IMR-90 (cell line): ENCODE measurements at places on chromosomes 12 and 14. TPM values are rescaled to one million over a fixed set of nuclear protein-coding genes. Genes with fewer than 3 reads are reported as not detected.
A peak's percentile ranks its signal among the peaks of the same experiment; 100 is the strongest.

Gene FAM90A1
- total RNA-seq, result under 0.01 TPM in 1 of 2 replicates, not detected in the other

Gene CACNA1C
- 1.6 and 1.9 TPM in 2 replicates for total RNA-seq

Gene IRAK4
- total RNA-seq, result 27.6 and 30.8 TPM in 2 replicates

Gene NFATC4
- total RNA-seq, result 13.6 and 15.6 TPM in 2 replicates

Gene LBHD2
- total RNA-seq, result not detected in 2 replicates

Gene SERPINA4
- not detected in 2 replicates for total RNA-seq

Gene RFC5
- 20.1 and 20.6 TPM in 2 replicates for total RNA-seq

Gene GOLGA5
- total RNA-seq, result 59.5 and 70.8 TPM in 2 replicates

Gene SERPINA1
- 0.54 and 0.56 TPM in 2 replicates for total RNA-seq

Gene TNS2
- total RNA-seq, result 10.4 and 10.6 TPM in 2 replicates

Gene CAPZA3
- total RNA-seq, result not detected in 2 replicates

DNA sequence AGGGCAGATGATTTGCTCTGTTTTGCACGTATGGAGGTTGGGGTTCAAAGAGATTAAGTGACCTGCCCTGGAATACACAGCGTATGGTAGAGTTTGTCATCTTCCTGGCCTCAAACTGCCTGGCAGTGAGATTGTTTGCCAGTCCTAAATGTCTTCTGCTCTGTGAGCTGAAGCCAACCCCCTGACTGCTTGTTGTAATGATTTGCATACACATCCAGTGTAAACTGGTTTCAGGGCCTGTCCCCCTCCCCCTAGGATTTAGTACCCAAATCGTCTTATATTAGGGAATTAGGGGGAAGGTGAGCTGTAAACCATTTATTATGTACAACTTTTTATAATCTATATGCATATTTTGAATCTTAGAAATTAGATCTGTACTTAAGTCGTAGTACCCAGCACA lies 38.4 kb downstream of the AKAP3 start:
- no peak for DNase-seq

DNA sequence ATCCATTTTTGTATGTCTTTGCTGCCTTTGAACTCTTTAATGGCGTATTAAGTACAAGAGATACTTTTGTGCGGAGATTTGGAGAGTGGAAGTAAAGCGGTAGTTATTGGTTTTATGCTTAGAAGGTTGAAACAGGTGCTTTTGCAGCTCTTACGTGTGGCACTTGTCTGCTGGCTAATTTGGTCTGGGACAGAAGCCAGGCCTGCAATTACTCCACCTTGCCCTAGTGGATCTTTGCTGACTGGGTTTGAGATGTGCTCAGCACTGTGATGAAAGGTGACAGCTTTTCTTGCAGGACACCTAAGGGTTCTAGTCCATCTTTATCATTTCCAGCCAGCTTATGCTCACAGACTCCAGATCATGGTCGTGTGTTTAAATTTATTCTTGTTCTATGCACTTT lies 252.5 kb downstream of the RPL10L start:
- no peak for DNase-seq

- no peak for DNase-seq
Observed at GRCh38 chr14:70893858-70894291, 13.4 kb upstream of the PCNX1 start.

DNA sequence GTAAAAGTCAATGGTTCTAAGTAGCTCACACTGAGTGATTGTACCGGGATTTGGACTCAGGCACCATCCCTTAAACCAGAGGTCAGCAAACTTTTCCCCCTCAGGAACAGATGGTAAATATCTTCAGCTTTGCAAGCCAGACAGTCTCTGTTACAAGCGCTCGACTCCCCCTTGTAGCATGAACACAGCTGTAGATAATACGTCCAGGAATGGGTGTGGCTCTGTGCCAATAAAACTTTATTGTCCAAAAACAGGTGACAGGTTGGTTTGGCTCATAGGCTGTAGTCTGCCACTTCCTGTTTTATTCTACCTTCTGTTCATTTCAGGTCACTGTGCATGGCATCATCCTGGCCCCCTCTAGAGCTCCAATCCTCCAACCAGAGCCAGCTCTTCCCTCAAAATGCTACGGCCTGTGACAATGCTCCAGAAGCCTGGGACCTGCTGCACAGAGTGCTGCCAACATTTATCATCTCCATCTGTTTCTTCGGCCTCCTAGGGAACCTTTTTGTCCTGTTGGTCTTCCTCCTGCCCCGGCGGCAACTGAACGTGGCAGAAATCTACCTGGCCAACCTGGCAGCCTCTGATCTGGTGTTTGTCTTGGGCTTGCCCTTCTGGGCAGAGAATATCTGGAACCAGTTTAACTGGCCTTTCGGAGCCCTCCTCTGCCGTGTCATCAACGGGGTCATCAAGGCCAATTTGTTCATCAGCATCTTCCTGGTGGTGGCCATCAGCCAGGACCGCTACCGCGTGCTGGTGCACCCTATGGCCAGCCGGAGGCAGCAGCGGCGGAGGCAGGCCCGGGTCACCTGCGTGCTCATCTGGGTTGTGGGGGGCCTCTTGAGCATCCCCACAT lies 7.6 kb downstream of the BDKRB1 start:
- DNase-seq, result peak; percentile 31

DNA sequence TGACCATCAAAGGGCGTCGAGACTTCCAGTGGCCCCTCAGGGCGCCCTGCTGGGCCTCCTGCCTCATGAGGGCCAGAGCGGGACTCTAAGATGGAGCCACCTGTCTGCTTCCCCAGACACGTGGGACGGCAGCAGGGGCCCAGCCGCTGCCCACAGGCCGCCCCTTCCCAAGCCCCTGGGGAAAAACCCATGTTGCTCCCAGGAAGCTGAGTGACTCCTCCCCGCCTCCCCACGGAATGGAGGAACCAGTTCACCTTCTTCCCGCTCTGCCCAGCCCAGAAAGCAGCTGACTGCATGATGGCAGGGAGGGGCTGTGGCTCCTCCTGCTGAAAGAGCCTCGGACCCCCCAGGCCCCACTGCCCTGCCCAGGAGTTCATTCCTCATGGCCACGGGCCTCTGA lies 14.9 kb downstream of the RAB35 start:
- no peak for DNase-seq

DNA sequence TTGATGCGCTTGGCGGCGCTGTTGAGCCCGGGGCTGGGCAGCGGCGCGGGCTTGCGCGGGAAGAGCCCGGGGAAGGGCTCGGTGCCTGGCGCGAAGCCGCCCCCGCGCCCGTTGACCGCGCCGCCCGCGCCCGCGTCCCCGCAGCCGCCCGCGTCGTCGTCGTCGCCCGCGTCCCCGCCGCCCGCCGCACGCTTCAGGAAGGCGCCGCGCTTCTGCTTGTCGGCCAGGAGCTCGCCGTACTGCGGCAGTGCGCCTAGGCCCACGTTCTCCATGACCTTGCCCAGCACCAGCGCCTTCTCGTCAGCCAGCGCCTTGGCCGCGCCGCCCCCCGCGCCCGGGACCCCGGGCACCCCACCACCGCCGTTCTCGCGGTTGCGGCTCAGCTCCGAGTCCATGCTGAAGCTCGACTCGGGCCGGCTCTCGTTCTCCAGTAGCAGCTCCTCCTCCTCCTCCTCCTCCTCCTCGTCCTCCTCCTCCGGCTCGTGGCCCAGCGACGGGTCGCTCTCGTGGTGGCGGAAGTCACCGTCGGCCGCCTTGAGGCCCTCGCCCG lies 97.2 kb downstream of the BCL11B start:
- DNase-seq, result no peak

- no peak for DNase-seq
Observed at GRCh38 chr14:74429991-74430390, 4.0 kb upstream of the SYNDIG1L start.

DNA sequence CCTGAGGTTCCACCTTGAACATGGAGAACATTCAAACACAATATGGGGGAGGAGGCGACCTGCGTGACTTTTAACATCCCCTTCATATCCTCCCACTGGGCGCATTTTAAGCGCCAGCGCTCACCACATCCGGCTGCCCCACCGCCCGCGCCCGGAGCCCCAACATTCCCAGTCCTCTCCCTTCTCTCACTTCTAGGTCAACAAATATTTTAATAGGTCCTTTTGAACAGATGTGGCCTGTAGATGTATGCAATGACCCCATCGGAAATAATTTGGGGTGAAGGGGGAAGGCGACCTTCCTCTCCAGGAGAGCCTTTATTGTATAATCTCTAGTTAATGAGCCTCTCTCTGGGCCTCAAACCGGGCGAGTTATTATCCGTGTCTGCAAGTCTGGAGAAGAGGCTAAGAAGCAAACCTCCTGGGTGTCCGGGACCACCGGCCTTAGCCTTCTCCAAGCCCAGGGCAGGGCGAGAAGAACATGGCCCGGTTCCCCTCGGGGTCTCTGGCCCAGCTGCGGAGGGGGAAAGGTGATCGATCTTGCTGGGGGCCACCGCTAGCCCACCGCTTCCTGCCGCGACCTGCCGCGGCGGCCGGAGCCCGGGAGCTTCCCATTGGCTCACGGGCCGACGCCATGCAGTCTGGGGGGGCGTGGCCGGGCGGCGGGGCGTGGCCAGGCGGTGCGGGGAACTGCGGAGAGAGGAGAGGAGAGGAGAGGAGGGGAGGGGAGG lies 83.2 kb upstream of the HMGA2 start:
- peak; percentile 74 for DNase-seq

- DNase-seq, result peak; percentile 28
Observed at GRCh38 chr14:74380172-74380571, 31.9 kb downstream of the VRTN start.

- DNase-seq, result no peak
Observed at GRCh38 chr12:127489061-127489460, 777.9 kb upstream of the TMEM132C start.

DNA sequence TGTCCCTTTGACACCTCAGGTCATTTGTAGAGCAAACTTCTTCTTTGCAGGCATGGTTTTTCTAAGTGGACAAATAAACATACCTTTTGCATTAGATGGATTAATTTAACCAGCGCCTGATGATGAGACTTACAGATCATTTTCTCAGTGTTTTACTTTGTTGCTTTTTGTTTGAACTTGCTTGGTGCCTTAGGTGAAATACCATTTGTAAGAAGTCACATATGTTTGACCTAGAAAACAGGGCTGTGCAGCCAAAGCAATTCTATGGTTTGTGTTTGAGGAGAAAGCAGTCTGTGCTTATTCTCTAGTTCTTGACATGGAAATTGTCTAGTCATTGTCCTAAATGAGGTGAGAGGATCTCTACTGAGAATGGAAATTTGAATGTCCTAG lies 111.1 kb downstream of the DIP2B start:
- DNase-seq, result peak; percentile 37

DNA sequence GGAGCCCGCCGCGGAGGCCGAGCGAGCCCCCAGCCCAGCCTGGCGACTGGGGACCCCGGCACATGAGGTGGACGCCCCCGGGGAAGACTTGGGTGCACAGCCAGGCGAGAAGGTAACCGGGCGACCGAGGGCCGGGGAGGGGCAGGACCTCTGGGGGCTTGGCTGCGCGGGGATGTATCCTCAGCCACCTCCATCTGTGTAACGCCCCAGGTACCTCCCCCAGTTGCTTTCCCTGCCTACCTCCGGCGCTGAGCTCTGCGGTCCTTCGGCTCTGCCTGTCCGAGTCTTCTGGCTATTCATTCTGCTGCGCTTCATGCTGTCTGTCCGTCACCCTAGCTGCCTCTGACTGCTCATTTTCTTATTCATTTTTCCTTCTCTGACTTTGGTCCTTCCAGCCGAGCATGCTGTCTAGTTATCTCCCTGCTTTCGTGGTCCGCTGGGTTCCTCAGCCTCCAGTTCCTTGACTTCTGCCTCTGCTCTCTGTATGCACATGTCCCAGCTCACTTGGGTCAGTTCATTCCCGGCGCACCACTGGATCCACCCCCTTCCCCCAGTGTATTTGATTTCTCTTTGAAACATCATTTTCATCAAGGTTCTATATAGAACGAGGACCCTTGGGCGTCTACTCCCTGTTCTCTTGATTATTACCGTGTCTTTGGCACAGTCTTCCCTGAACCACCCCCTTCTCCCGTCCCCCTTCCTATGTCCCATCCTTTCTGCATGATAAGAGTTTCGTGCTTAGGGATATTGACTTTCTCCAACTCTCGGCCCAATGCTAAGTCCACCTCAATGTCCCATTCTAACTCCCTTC lies 612 bp downstream of the PHC1 start:
- DNase-seq, result peak; percentile 37

- peak; percentile 67 for DNase-seq
Observed at GRCh38 chr12:76026643-76027063, 4.9 kb downstream of the PHLDA1 start.

DNA sequence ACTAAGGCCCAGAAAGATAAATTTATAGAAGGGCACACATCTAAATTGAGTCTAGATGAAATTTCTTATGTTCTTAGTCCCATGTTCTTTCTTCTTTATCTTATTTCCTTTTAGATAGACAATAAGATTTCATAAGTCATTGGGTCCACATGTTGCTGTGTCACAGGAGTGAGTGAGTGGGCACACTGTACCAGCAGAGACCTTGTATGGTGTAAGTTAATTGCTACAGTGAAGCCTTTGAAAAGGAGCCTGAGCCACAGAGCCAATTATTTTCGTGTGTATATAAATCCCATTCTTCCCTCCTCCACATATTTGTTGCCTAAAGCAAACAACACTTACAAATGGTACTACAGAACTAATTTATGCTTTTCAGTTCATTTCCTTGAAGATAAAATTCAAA lies 79.1 kb downstream of the GRIP1 start:
- no peak for DNase-seq

GRCh38 chr12:5865397-5865796 lies 79.7 kb downstream of the ANO2 start:
- no peak for DNase-seq

DNA sequence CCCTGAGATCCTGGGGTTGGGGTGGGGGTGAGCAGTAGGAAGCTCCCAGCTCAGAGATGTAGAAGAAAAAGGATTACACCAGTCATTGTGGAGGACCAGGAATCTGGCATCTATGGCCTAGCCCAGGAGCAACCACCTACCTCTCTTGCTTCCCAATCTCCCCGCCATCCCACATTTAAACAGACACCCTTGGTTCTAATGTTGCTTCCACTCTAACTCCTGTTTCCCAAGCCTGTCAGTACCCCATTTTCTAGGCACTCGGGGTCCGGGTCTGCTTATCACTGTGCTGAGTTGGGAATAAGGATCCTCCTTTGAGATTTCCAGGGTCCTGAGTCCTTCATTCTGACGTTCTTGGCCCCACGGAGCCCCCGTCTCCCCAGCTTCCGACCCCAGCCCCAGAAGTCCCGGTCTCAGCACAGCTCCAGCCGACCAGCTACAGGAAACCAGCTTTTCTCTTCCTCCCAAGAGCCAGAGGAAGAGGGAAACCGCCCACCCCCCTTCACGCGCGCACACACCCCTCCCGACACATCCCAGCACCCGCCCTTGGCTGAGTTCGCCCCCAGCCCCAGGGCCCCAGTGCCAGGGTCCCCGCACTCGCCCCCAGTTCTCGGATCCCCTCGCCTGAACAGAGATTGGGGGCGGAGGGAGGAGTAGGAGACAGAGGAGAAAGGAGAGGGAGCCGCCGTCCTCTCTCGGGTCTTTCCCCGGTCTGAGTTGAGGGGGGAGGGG lies 1.2 kb downstream of the ITGA5 start:
- DNase-seq, result no peak

DNA sequence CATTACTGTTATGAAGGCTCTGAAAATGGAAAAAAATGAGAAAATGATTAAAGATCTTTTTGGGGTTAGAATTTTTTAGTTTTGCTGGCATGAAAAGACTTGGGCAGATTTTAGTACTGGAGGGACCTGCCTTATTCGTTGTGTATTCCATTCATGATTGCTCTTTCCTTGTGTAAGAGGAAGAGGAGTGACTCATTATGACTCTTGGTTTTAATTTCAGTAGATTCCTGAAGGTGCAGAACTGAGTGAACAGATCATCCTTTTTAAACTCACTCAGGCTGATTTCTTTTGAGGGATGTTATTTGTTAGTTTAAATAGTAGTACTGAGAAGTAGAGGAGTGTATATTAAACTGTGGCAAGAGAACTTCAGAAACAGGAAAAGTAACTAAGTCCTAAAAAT lies 41.6 kb downstream of the AKAP6 start:
- DNase-seq, result peak; percentile 89

GRCh38 chr12:87883806-87884205 lies 145.4 kb downstream of the C12orf50 start:
- DNase-seq, result no peak

GRCh38 chr14:92397953-92398564 lies 75.1 kb downstream of the SLC24A4 start:
- no peak for DNase-seq
